8988T (cell line): ENCODE measurements at places on chromosomes 12 and 14.

DNA sequence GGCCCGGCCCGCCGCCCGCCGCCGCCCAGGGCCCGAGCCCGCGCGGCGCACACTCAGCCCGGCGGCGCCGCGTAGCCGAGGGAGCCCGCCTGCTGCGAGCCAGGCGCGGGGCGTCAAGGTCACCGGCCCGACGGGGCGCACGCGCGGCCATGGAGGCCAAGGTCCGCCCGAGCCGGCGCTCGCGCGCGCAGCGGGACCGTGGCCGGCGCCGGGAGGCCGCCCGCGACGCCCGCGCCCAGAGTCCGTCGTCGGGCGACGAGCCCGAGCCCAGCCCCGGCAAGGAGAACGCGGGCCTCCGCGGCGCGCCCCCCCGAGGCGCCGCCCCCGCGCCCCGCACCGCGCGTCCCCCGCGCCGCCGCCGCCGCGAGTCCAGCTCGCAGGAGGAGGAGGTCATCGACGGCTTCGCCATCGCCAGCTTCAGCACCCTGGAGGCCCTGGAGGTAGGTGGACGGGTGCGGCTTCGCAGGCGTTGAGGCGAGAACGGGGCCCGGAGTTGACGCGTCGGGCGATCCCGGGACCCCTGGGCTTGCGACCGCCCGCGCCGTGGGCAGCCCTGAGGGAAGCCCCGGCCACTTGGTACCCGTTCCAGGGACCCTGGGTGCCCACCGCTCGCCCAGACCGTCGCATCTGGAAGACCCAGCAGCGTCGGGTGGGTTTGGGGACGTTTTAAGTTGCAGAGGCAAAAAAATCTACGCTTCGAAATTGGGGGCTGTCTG is 629 bp downstream of the FBRSL1 start:
- no peak for DNase-seq

DNA sequence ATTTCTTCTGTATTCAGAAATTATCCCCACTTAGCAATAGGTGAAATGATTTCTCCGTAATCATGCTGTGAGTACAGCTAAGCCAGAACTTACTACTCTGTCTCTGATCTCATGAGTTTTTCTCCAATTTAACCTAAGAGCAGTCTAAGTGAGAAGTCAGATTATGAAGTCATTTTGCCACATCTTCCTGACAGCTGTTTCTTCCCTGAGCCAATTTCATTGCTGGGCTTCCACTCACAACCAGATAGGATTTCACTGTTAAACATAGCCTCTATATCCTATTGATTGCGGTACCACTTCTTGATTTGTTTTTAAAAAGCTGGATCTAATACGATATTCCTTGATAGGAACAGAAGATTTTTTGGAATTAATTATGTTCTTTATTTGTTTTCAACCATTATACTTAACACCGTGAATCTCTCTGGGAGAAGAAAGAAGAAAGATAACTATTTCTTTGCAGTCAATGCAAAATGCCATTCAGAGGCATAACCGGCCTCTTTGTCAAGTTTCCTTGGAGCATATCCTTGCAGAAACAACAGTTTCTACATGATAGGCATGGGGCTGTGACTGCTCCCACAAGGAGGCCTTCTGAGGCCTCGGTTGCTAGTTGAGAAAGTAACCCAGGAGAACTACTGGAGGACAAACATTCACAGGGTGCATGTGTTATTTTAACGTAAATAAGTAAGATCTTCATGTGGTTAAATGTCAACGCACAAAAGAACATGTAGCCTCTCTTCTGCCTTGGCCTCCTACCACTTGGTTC is 212.2 kb downstream of the NPAS3 start:
- DNase-seq = no peak

GRCh38 chr12:76891609-76892008 is 12.8 kb upstream of the CSRP2 start:
- no peak for DNase-seq

DNA sequence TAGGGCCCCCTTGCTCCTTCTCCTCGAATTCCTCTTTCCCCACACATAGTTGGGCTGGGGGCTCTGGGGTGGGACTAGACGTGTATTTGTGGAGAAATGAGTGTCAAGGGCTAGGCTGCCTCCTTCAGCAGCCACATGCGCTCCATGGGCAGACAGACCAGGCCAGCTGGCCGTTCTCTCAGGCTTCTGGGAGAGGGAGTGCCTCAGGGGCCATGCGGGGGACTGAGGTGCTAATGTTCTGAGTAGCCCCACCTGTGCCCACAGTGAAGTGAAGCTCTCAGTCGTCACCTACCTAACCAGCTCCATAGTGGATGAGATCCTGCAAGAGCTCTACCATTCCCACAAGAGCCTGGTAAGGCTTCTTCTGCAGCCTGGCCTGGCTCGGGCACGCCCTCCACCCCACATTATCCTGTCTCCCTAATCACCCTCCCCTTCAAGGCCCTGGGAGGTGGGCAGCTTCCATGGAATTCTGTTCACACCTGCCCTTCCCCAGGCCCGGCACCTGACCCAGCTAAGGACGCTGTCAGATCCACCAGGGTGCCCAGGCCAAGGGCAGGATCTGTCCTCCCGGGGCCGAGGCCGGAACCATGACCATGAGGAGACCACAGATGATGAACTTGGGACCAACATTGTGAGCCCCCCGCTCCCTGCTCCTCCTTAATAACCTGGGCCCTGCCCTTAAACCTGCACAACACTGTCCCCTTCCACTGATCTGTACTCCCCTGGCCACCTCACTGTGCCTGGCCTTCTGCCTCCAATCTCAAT is 9.0 kb upstream of the CPNE6 start:
- no peak for DNase-seq

DNA sequence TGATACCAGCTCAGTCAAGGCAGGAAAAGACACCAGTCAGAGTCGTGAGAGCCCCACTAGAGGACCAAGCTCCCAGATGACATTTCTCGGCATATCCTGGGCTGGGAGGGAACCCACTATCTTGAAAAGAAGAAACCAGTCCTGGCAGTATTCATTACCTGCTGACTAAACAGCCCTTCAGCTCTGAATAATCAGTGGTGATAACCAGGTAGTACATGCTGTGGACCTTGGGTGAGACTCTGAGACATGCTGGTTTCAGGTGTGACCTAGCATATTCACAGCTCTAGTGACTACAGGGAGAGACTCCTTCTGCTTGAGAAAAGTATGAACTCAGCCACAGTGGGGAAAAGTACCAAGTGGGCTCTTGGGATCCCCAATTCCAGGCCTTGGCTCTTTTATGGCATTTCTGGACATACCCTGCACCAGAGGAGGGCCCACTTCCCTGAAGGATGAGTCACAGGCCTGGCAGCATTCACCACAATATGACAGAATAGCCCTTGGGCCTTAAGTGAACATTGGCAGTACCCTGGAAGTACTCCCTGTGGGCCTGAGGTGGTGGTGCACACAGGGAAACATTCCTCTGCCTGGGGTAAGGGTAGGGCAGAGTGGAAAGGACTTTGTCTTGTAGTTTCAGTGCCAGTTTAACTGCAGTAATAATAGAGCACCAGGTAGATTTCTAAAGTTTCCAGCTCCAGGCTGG is 82.6 kb upstream of the SLC38A4 start:
- no peak for DNase-seq

DNA sequence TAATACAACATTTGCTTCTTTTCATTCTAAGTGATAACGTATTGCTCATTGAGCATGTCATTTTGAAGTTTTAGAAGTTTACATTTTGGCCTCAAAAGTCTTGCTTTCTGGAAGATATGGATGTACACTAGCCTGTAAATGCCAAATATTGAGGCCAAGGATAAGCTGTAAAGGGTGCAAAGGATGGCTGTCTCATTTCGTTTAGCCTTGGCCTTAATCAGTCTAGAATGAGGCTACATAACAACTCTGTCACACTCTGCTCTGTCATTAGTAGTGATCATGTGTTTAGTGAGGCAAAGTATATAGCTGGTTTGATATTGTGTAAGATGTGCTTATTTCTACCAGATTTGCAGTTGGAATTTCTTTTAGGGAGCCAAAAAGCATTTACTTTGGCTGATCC is 344.5 kb downstream of the TMTC2 start:
- DNase-seq = no peak

- no peak for DNase-seq
Measured at GRCh38 chr14:100313464-100314230, 7.4 kb upstream of the SLC25A29 start.

DNA sequence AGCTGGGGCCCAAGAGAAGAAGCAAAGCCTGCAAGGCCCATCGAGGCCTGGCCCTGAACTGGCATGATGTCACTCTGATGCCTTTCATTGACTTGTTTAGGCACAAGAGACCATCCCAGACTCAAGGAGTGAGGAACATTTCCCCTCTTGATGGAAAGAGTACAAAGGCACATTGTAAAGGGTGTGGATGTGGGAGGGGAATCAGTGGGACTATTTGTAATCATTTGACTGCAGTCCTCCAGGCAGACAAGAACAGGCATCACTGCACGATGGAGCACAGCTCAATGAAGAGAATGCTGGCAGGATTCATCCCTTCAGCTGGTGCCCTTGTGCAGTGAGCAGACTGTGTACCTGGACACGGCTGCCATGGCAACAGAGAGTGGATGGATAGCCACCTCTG is 87.9 kb downstream of the LGMN start:
- no peak for DNase-seq

DNA sequence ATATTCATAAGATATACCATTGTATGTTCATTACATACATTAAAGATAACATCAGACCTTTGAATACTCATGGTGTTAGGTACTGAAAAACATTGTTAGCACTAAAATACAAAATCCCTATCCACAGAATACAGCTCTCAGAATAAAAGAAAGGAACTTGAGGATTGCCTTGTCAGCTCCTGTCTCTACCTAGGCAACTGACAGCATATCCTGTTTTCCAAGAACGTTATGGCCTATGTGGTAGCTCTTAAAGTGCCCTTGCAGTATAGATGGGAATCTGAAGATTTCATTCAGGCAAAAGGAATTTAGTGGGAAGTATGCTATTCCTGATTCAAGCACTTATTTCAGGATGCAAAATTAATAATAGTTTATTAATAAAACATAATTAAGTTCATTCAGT is 1.8 kb upstream of the PPP1R12A start:
- DNase-seq = no peak

DNA sequence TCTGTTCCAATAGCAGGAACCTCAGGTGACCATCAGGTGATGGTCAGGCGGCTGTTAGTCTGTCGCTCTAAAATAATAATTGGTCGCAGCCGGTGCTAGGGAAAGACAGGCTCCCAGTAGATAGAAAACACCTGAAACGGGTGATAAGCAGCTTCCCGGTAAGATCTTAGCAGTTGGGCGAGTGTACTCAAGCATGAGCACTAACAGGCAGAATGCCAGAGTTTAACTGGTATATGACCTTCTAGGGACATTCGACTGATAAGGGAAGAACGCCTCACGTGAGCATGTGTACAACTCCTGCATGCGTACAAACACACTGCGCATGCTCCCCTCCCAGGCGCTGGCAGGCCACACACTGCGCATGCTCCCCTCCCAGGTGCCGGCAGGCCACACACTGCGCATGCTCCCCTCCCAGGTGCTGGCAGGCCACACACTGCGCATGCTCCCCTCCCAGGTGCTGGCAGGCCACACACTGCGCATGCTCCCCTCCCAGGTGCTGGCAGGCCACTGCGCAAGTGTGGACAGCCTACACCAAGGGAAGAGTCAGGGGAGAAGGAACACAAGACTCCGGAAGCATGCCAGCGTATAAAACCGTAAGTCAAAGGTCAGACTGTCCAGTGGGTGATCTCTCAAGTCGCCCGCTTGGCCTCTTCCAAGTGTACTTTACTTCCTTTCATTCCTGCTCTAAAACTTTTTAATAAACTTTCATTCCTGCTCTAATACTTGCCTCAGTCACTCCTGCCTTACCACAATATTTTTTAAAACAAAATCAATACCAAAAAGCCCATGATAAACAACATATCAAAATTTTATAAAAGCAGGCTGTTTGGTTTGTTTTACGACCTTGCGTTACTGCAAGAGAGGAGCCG is 24.5 kb downstream of the GPRC5D start:
- DNase-seq = peak; percentile 37

GRCh38 chr12:31518680-31519227 is 72.2 kb downstream of the DENND5B start:
- DNase-seq = peak; percentile 31

- DNase-seq = no peak
Measured at GRCh38 chr12:118982302-118982701, 961 bp downstream of the SRRM4 start.

- no peak for DNase-seq
Measured at GRCh38 chr12:56346675-56347074, 8.0 kb downstream of the IL23A start.

- DNase-seq = no peak
Measured at GRCh38 chr14:73003681-73004080, 23.2 kb downstream of the ZFYVE1 start.

DNA sequence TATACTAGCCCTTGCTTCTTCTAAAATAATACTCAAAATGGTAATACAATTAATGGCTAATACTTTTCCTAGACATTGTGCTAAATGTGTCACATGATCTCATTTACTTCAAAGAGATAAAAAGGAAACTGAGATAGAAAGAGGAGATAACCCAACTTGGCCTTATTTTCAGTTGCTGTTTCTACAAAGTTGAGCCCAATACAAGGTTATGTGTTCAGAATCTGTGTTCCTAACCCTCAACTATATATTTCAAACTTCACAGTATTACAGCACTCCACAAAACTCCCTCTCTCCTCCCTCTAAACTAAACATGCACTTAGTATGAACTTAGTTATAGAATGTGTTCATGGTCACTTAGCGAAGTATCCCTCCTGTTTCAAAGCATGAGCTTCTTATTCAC is 277.9 kb downstream of the CCER1 start:
- DNase-seq = no peak

- DNase-seq = no peak
Measured at GRCh38 chr14:103028772-103029171, 28.6 kb downstream of the CDC42BPB start.

- DNase-seq = no peak
Measured at GRCh38 chr14:61387076-61387475, 65.7 kb downstream of the PRKCH start.

- DNase-seq = no peak
Measured at GRCh38 chr14:100131181-100131580, 28.3 kb downstream of the DEGS2 start.

- peak; percentile 23 for DNase-seq
Measured at GRCh38 chr14:102911991-102912761, 10.3 kb upstream of the AMN start.

- no peak for DNase-seq
Measured at GRCh38 chr12:53736592-53736991, 9.3 kb upstream of the CALCOCO1 start.

DNA sequence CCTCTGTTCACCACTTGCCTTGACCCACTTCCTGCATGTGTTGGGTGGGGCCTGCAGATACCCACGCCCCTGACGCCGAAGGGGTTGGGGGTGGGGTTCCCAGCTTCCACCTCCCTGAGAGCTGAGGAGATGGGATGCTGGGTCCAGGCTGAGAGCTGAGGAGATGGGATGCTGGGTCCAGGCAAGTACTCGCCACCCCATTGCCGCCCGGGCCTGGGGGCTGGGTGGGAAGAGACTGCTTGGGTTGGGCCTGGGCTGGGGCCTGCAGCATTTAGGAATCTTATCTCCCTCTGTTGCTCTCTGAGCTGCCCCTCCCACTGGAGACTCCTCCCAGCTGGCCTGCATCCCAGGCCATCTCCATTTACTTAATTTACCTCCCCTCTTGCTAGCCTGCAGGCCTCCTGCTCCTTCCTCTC is 17.4 kb downstream of the TEAD4 start:
- DNase-seq = no peak
